HepG2 (cell line): ENCODE measurements at places on chromosomes 12 and 14. TPM values are rescaled to one million over a fixed set of nuclear protein-coding genes. Genes with fewer than 3 reads are reported as not detected.

The LBHD2 gene
- polyA plus RNA-seq = 0.67 and 0.95 TPM in 2 replicates

DNA sequence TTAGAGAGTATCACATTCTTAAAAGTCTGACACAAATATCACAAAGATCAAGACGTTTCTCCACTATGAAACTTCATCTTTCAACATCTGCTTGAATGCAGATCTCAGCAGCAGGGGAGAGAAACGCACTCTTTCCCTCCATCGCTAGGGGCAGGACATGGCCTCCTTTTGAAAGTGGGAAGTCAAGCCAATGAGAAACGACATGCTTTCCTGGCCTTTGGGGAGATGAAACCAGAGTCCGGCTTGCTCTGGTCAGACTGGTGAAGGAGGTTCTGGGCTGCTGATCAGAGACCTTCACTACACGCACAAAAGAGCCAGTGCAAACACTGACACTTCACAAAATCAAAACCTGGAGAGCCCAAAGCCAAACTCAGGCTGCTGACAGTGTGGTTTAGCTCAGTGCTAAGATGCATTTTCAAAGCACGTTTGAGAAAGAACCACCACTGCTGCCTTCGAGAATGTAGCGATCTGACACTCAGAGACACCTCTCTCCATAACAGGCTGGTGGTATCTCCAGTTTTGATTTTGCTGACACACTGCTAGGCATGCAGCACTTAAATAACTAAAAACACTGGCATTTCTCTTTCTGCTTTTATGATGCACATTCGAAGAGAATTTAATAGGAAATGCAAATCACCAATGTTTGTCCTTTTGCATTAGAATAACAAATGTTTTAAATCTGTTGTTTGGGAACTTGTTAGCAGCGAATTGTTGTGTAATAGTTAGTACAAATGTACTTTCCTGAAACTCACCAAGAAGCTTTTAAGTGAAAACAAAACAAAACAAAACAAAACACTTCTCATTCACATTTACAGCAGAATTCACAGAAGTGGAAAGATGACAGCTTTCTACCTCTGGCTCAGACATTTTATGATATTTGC lies 93.9 kb upstream of the OVCH1 start:
- H3K4me3 ChIP-seq = no peak overlapping the region
- DNase-seq = no peak
- H3K4me1 ChIP-seq = no peaks in the 10 kb centered on the region
- H3K27ac ChIP-seq = no peak overlapping the region
- no peaks in the 10 kb centered on the region for H3K27me3 ChIP-seq

The KRT75 gene
- not detected in 2 replicates for polyA plus RNA-seq

The MYH7 gene
- 0.01 and 0.04 TPM in 2 replicates for polyA plus RNA-seq

- no peak within 1 kb of the TSS for H3K4me3 ChIP-seq
- H3K4me1 ChIP-seq = peaks cover 76% of the 10 kb centered on the region
- H3K27me3 ChIP-seq = no peaks in the 10 kb centered on the region
- no peak within 1 kb of the TSS for H3K27ac ChIP-seq
- DNase-seq = no peak
Observed at GRCh38 chr14:21041676-21042433, at the start of gene RNASE7. RNASE7 (plus strand) TSS chr14:21042362; CDS start chr14:21042993, 631 bp downstream.
